NCI-H345 (cell line): ENCODE measurements at places on chromosomes 1 and 21.

DNA sequence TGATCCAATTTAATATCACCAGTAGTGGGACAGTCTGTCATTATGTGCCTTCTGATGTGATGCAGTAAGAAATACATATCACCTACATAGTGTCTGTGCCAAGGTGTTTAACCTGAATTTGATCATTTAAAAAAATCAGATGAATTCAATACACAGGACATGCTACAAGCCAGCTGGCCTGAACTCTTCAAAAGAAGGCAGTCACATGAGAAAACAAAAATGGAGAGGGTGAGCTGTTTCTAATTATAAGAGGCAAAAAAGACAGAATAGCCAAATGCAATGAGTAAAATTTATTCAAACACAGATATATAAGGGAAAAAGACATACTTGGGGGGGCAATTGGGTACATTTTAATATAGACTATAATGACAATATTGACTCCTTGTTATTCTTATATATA is 66.5 kb downstream of the ST3GAL3 start:
- no peak for DNase-seq

DNA sequence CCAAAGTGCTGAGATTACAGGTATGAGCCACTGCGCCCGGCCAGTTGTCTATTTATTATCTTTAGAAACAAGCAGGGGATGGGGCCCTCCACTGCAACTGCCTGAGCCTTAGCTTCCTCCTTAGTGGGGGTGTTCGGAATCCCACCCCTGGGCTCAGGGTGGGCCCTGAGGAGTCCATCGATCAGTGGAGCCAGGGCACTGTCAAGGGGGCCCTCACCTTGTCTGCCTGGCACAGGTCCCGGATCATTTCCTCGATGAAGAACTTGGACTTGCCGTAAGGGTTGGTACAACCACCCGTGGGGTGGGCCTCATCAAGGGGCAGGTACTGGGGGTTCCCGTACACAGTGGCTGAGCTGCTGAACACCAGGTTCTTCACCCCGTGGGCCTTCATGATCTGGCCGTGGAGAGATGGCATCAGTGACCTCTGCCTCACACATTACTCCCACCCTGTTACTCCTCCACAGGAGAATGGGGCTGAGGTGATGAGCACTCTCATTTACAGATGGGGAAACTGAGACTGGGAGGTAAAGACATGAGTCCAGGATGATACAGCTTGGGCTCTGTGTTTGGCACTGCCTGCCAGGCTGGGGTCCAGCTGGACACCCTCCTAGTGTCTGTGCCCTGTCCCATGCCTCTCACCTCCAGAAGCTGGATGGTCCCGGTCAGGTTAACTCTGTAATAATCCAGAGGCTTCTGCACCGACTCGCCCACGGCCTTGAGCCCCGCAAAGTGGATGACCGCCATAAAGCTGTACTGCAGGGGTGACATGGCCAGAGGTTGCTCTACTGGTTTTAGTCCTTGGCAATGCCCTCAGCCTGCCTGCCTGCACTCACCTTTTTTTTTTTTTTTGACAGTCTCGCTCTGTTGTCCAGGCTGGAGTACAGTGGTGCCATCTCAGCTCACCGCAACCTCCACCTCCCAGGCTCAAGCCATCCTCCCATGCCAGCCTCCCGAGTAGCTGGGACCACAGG is 2.8 kb downstream of the GALE start:
- DNase-seq: no peak

DNA sequence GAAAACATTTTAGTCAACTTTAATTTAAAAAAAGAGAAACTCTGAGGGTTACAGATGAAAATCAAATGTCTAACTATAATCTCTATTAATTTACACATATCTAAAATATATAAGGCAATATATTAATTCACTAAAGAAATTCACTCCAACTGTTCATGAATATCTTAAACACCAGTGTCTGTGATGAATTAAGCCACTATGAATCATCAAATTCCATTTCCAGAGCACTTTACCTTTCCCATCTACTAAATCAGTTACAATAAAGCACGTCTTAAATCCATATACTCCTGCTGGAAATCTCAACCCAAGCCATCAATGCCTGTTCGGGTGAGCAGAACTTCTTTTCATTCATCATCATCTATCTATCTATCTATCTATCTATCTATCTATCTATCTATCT is 4.3 kb downstream of the TAF5L start:
- DNase-seq: no peak

DNA sequence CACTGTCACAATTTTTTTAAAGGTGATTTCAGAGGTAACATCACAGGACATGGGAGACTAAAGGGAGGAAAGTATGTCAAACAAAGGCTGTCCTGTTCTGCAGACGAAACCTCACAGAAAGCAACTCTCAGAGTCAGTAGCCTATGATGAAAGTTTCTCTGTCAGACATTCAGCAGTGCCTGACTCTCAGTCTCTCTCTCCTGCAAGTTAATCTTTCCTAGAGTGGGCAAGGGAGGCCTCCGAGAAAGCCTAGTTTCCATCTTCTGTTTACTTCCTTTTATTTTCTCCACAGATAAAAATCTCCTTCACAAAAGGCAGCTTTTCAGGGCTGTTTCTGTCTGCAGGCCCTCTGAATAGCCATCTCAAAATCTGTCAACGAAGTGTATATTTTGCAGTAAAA is 24.9 kb upstream of the FMO2 start:
- no peak for DNase-seq

- no peak for DNase-seq
These were observed 74.9 kb downstream of the WLS start for GRCh38 chr1:68157416-68157815.

- no peak for DNase-seq
These were observed 38.5 kb downstream of the PTPRF start for GRCh38 chr1:43569175-43569574.

GRCh38 chr21:45488931-45489721 is 53.1 kb downstream of the SLC19A1 start:
- no peak for DNase-seq

DNA sequence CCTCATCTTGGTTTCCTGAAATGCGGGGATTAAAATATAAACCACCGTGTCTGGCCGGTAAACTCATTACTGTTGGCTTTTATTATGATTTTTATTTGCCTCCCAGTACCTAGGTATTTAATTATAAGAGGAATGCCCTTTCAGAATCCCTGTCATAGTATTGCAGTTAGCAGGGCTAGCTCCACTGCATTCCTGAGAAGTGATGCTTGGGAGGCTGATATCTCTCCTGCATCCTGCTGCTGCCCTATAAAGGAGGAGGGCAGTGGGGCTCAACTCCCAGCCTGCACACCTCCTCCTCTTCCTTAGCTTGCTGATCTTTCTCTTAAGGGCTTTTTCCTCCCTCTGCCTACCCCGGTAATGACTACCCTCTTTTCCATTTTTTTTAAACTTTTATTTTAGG is 19.9 kb upstream of the DISC1 start:
- no peak for DNase-seq

DNA sequence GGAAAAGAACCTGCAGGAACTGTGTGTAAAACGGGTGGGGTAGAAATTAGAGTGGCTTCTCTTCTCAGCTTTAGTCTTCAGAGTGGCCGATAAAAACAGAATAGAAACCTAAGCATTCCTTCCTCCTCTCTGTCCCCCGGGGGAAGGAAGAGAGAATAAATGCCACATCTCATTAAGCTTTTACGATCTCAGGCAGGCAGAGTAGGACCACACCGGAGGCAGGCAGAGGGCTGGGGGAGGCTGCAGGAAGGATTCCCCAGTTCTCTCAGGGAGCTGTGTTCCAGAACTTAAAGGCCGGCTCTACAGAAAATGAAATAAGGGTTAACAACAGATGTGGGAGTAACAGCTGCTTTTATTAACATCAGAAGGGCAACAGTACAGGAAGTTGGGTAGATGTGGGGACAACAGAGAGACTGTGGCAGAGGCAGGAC is 24.5 kb upstream of the MEF2D start:
- no peak for DNase-seq
